ENCODE measurements at places on chromosomes 11 and 22.

DNA sequence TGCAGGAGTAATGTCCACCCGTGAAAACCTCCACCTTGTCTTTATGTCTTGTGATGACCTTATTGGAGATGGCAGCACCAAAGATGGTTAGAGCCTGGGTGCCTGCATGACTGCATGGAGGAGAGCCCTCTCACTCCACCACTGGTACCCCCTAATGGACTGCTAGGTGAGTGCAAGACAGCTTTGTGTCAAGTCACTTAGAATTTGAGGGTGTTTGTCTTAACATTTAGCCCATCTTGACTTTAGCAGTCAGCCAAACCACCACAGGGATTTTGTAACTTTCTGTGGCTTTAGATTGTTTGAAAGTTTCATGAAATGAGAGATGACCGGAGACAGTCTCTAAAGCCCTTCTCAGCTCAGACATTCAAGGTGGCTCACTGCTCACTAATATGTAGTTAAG is 232.9 kb upstream of the NCAM1 start:
- DNase-seq = no peak

DNA sequence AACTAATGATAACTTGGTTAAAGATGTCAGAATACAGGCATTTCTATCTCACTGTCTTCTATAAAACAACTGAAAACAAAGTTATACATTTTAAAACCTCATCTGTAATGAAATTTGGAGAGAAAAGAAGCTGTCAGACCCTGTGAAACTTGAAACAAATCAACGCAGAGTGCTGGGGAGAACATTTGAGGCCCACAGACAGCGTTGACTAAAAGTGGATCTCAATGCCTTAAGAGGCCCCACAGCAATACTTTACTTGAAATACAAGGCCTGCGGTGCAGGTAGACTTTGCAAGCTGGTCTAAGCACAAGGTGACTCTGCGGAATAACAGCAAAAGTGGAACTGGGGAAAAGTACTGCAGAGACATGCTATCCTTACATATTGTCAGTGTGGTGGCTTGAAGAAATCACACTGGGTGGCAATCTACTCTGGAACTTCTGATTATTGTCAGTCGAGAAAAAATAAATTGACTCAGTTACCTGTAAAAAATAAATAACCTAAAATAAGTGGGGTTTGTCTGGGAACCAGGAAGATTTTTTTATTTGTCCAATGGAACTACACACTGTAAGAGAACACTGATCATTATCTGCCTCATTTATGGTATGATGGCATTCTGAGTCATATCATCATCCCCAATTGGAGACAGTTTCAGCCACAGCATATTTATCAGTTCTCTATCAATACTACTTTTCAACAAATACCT is 138.9 kb downstream of the LUZP2 start:
- DNase-seq = no peak

- DNase-seq = no peak
These were observed 48.7 kb downstream of the DDX6 start for GRCh38 chr11:118742304-118742703.

GRCh38 chr22:32760815-32761214 is 40.7 kb upstream of the TIMP3 start:
- DNase-seq = no peak

DNA sequence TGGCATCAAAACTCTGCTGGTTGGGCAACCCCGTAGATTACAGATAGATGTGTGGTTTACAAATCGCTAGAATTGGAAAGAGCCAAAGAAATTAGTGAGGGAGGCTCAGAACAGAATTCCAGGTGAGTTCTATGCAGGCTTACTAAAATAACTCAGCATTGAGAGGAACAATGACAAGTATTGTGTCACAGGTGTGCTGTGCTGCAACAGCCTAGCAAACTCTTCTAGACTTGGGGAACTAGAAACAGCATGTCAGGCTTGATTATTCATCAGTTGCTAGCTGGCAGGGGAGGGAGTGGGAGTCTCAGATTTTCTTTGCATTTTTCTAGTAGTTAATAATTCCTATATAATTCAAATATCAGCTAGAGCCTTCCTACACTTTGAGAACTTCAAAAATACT is 26.3 kb upstream of the RASD2 start:
- DNase-seq = no peak

DNA sequence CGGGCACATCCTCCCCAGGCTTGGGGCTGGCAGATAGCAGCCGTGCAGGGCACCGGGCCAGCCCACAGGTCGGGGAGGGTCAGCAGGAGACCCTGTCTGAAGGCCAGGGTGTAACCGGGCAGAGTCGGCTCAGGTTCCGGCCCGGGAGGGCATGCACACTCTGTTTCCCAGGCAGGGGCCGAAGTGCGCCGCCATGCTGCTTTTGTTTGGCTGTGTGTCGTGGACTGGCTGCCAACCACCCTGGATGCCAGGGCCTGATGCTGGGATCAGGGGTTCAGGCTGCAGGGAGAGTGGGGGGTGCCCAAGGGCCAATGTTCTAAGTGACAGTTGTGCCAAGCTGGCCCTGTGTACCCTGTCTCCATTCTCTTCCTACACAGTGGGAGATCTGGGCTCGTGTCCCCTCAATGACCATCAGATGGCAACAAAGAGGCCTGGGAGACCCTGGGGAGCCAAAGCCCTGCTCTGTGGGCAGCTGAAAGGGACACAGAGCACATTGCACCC is 120.9 kb upstream of the B3GAT1 start:
- no peak for DNase-seq

DNA sequence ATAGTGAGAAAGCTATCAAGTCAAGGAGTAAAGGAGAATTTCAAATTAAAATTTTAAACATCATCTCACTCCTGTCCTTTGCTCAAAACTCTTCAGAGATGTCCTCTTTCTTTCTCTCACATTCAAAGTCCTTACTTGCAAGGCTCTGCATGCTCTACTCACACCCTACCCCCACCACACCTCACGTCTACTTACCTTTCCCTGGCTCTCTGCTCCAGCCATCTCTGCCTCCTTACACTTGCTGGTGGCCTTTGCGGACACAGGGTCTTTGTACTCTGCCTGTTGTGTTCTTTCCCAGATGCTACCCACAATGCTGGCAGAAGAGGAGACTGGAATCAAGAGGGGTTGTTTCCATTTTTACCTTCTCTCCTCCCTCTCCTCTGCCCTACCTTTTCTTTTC is 405.2 kb downstream of the INSC start:
- no peak for DNase-seq

DNA sequence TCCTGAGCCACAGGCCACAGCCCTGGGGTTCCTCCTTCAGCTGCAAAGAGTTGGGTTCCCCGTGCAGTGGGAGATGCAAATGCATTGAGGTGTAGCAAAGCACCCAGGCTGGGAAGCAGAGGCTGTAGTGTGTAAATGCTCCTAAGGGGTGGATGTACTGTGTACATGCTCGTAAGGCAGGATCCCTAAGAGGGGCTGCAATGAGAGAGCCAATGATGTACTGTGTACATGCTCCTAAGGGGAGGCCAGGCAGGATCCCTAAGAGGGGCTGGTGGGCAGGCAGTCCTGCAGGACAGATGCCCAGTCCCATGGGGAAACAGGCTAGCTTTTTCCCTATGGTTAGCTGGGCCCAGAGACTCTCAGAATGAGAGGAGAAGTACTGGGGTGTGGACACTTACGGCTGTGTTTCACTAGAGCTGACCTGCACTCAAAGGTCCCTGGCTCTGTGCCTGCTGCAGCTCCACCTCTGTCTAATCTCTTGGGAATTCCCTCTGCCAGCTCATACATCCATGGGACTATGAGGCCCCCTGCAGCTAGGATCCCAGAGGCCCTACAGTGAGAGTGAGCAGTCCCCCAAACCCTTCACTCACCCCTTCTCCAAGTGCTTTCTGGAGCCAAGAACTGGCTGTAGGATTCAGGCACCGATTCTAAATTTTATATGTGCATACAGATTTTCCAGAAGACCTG is 261.9 kb upstream of the LUZP2 start:
- no peak for DNase-seq

DNA sequence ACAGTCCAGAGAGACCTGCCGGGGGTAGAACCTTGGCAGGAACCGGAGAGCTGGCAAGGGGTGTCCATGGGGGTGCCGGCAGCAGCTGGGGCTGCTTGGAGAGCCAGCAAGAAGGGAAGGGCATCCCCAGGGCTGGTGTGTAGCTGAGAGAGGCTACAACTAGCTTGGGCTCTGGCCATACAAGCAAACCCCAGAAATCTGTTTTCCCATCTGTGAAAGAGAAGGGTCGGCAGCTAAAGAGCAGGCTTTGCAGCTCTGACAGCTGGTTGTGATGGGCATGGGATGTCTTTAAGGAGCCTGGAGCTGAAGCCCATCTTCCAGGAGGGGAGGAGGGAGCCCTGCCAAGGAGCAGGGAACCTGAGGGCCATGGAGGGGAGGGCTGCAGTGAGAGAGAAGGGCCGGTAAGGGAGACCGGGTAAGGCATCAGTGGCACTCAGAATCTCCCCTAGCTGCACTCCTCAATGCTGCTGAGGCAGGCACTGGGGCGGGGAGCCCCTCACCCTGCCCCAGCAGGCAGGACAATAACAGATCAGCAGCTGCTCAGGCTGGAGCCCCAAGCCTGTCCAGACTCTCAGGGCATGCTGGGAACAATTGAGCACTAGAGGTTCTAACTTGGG is 3.9 kb downstream of the CHST1 start:
- DNase-seq = no peak

DNA sequence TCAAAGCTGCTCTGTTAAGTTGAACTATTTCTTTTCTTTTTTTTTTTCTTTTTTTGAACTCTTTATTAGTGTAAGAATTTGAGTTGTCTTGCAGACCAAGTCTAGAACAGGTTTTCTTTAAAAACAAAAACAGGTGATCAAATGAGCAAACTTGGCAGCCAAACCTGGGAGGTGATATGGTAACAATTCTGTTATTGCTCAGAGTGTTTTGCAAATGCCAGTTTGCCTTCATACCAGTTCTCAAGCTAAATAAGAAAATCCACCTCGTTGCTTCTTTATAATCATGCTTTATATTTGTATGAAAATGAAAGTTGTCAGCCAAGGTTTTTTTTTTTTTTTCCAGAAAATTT is 76.9 kb downstream of the DEPDC5 start:
- no peak for DNase-seq

DNA sequence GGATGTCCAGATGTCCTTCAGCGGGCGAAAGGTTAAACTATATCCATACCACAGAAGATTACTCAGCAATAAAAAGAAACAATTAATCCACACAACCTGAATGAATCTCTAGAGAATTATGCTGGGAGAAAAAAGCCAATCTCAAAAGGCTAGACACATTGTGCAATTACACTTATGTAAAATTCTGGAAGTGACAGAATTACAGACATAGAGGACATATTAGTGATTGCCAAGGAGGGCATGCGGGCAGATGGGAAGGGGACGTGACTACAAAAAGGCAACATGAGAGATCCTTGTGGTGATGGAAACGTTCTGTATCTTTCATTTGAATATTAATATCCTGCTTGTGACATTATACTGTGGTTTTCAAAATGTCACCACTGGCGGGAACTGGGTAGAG is 103.5 kb upstream of the BMAL1 start:
- DNase-seq = no peak

GRCh38 chr11:8005556-8005955 is 18.4 kb downstream of the EIF3F start:
- no peak for DNase-seq

DNA sequence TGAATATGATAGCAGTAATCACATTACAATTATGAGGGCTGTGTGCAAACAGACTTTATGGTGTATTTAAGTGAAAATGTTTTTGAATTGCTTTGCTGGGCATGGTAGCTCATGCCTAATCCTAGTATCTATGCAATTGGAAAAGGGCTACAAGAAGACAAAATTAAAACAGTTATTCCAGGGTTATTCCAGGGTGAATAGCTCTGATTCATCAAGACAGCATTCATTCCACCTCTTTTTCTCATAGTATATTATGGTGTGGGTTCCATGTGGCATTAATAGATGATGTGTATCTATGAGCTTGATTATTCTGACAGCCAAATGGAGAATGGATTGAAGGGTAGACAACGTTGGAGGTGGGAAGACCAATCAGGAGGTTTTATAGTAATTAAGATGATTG is 12.1 kb upstream of the SIDT2 start:
- DNase-seq = no peak

GRCh38 chr11:88818978-88819377 is 246.8 kb downstream of the GRM5 start:
- DNase-seq = no peak

- no peak for DNase-seq
These were observed 502.1 kb downstream of the MN1 start for GRCh38 chr22:27299181-27300085.

GRCh38 chr11:10058356-10058755 is 235.7 kb downstream of the SBF2 start:
- no peak for DNase-seq

DNA sequence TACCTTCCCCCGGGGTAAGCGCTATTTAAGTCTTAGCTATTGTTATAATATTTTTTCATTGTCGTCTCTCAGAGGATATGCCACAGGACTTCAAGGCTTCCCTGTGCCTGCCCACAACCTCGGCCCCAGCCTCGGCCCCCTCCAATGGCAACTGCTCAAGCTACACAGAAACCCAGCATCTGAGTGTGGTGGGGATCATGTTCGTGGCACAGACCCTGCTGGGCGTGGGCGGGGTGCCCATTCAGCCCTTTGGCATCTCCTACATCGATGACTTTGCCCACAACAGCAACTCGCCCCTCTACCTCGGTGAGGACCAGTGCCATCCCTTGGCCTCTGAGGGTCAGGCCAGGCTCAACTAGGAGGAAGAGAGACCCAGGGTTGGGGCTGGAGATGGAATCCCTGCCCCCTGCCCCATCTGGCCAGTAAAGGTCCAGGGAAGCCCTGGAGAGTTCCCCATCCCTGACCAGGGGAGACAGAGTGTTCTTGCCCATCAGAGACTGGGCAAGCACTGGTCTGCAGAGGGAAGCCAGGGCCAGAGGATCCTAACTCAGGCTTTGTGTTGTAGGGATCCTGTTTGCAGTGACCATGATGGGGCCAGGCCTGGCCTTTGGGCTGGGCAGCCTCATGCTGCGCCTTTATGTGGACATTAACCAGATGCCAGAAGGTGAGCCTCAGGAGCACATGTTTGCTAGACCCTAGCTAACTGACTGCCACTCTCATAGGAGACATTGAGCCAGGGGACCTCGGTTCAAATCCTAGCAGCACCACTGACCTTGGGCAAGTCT is 18.4 kb downstream of the SLCO2B1 start:
- no peak for DNase-seq

DNA sequence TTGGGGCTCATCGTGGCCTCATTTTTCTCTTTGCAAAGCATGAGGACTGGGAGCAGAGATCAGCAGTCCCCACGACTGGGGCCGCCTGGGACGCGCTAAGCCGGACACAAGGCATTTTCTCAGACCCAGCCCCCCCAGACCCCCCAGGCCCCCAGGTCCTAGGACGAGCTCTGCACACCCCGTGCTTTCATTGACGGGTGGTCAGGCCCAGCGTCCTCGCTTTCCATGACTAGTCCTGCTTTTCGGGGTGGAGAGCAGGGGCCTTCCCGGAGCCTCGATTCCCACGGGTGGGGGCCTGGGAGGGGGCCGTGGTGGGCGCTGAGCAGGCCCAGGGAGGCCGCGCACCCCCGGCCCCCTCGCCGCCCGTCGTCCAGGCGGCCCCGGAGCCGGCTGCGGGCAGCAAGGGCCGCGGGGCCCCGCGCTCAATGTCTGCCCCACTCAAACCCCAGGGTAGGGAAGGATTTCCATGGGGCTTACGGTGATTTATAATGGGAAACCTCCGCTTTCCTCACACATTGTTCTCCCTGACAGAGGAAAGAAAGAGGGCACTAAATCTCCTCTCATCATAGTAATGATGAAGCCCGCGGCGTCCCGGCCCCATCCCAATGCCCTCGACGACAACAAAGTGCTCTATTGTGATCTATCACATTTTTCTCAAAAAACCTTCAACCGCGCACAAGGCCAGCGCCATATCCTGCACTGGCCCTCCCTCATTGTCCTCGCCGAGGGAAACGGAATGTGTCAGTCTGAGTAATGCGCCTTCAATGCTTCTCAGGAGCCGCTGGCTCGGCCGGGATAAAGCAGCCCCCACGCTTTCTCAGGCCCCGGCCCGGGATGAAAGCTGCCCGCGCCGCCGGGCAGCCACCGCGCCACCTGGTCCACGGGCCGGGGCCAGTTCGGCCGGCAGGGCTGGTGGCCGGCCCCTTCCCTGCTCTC is 10.4 kb upstream of the LINC01488 start:
- DNase-seq = no peak

All from D721Med (cell line).